Stimulated activated naive B cell treated with anti-CD40 and anti-IgM and Interleukin-4, amounts not matched to agents 10 μg/mL and 1 μg/mL and 100 μg/mL, for 72 hours (primary cell): ENCODE measurements at places on chromosomes 4 and X.
A peak's percentile ranks its signal among the peaks of the same experiment; 100 is the strongest.

- no peak for DNase-seq
Observed at GRCh38 chr4:87540146-87541058, 11.2 kb upstream of the SPARCL1 start.

GRCh38 chrX:40099055-40099958 lies 1.5 kb upstream of the BCOR start:
- DNase-seq: peak; percentile 50

DNA sequence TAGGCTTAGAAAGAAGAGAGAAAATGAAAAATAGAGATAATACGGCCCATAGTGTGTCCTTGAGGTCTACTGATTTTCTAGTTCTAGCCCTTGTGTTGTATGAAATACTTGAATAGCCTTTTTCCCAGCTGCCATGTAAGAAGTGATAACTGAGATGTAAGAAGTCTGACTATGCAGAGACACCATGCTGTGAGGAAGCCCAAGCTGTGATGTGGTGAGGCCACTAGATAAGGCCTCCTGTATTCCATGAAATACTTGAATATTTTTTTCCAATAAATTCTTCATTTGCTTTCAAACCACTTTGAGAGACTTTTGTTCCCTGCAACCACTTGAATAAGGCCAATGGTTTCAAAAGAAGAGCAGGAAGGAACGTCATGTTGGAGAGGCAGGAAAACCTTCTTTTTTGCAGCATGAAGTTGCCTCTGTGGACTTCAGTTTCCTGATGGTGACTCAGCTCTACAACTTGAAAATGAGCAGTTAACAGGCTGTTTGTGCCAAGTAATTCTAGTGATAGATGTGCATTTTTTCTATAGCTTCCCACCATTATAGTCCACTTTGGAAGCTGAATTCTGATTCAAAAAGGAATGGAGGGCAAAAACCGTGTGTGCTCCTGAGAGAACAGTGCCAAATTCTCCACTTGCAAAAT lies 25.5 kb upstream of the FAM9C start:
- no peak for DNase-seq

DNA sequence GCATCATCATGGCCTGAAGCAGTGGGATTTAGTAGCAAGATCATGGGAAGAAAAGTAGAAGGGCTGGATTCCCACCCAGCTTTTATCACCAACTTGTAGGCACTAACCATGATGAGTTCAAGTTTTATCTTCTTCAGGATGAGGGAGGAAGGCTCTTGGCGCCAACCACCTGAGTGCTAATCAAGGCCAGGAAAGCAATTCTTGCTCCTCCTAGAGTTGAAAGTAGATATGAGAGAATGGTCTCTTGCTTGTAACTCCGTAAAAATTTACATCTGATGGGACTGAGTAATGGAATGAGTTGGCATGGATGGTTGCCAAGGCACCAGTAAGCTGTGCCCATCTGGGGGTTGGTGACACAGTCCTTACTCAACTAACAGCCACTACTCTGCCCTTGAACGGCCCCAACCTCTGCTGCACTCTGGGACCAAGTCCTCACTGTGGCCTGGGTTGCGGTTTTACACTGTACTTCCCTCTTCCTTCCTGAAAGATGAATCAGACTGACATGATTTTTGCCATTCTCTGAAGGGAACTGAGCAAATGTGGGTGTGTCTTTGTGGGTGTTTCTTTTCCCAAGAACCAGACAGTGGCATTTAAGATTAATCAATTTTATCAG lies 39.4 kb upstream of the NDP start:
- peak; percentile 39 for DNase-seq

DNA sequence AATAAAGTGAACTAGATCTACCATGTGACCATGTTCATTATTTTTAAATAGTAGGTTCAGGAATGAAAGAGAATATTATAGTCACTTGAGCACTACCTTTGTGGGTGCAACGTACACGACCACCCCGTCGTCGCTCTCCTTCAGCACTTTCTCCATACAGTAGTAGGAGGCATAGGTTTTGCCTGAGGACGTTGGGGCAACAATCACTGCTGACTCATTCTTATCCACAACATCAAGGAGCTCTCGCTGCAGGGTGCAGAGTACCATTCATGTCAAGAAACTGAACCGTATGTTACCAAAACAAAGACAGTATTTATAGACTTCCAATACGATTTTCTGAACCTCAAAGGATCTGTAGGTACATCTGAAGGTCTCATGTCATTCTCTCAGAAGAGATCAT lies 44.7 kb downstream of the DDX60 start:
- DNase-seq: no peak

DNA sequence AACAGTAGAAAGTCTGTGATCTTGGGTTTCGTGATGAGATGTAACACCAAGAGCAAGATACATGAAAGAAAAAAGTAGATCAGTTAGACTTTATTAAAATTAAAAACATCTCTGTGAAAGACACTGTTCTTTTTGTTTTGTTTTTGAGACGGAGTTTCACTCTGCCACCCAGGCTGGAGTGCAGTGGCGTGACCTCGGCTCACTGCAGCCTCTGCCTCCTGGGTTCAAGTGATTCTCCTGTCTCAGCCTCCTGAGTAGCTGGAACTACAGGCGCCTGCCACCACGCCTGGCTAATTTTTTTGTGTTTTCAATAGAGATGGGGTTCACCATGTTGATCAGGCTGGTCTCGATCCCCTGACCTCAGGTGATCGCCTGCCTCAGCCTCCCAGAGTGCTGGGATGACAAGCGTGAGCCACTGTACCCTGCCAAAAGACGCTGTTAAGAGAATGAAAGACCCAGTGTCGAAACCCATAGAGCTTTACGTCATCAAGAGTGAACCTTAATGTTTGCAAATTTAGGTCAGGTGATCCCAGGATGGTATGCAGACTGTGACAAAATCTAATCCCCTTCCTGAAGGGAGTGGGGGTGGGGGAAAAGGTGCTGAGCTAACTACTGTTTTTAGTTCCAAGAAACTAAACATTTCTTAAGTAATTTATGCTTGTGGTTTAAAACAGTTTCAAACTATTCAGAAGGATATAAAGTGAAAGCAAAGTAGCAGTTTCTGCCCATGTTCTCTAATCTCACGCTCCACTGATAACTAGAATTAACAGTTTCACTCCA lies 8.0 kb downstream of the OFD1 start:
- peak; percentile 40 for DNase-seq

DNA sequence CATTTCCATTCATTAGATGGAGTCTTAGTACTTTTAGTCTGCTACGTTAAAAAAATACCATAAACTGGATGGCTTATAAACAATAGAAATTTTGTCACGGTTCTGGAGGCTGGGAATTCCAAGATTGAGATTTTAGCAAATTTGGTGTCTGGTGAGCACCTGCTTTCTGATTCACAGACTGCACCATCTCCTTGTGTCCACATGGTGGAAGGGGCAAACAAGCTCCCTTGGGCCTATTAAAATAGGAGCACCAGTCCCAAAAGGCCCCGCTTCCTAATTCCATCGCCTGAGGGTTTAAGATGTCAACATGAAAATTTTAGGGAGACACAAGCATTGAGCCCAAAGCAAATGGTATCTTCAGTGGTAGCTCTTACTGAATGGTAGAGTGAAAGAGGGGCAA lies 120.5 kb upstream of the MAP9 start:
- DNase-seq: no peak

- peak; percentile 23 for DNase-seq
Observed at GRCh38 chr4:121185960-121186359, 21.8 kb upstream of the TNIP3 start.

- no peak for DNase-seq
Observed at GRCh38 chr4:16415751-16416150, 189.5 kb upstream of the TAPT1 start.

GRCh38 chr4:7168106-7168505 lies 24.2 kb upstream of the SORCS2 start:
- no peak for DNase-seq

- DNase-seq: no peak
Observed at GRCh38 chr4:183284258-183284785, 35.8 kb downstream of the CLDN22 start.

- no peak for DNase-seq
Observed at GRCh38 chr4:2265113-2266110, 3.5 kb upstream of the MXD4 start.

GRCh38 chr4:8710416-8710815 lies 117.9 kb downstream of the CPZ start:
- DNase-seq: no peak

GRCh38 chr4:8685831-8686230 lies 93.3 kb downstream of the CPZ start:
- DNase-seq: no peak

GRCh38 chrX:152905081-152905420 lies 7.2 kb downstream of the ZNF185 start:
- no peak for DNase-seq

- DNase-seq: no peak
Observed at GRCh38 chr4:23038626-23039491, 346.1 kb downstream of the GBA3 start.

- DNase-seq: no peak
Observed at GRCh38 chr4:98609934-98610333, 48.5 kb downstream of the TSPAN5 start.

DNA sequence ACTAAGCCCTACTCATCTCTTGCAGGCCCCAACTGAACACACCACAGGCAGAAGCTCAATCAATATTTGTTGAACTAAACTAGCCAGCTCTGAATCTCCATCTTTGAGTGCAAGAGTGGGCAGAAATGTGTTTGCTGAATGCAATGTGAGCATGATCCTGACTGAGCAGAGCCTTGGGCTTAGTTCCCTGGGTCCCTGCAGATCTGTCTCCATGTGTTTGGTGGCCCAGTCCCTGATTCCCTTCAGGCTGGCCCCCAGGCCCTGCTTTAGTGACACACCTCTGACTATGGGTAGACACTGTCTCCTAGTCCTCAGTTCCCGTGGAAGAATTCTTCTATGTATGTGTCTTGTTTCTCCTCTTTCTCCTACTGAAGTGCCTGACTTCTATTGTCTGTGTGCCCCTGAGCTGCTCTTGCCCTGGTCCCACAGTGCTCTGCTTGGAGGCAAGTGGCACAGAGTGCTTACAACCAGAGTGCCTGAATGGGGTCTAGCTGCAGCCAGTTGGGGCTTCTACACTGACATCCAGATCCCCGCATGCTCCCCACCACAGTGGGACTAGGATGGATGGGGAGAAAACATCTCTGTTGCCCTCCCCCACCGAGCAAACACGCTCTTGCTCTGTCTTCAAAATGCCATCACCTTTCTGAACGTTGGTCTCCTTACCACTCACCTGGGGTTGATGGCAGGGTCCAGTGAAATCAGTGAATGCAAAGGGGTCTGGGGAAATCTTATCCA lies 9.3 kb downstream of the PJA1 start:
- no peak for DNase-seq

DNA sequence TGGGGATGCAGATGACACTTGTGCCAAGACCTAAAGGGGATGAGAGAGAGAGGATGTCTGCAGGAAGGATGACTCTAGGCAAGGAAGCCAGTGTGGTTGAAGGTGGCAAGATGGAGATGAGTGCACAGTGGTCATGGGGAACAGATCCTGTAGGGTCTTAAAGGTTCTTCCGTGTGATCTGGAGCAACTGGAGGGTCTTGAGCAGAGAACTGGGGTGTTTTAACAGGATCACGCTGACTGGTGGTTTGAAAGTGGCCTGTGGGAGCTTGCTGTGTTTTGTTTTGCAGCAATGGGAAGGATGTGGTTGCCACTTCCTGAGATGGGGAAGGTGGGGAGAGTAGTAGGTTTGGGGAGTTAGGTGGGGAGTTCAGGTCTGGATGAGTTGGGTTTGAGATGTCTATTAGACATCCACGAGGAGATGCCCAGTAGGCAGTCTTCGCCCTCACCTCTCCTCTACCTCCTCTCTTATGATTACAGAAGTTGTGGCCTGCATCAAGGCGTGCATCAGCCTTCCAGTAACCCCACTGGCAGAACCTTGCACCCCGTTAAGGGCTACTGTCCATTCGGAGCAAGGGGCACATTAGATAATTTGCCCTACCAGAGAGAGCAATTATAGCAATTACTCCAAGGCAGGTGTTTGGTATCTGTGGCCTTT lies 1.4 kb upstream of the STBD1 start:
- no peak for DNase-seq

- no peak for DNase-seq
Observed at GRCh38 chr4:79250887-79251286, 75.0 kb downstream of the NAA11 start.

DNA sequence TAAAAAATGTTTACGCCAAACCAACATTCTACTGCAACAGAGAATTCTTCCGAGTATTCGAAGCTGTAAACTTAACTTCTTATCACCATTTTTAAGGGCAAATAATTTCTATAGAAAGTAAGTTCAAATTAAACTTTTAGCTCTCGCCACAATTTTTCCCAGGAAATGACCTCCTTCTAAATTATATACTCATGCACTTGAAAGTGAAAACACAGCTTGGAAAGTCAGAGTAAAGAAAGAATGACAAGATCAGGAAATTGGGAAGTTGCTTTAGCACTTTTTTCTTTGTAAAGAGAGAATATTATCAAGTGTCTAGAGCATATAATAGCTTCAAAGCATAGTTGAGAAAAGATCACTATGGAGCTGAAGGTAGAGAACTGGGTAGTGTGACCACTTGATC lies 1.2 kb downstream of the CYBB start:
- DNase-seq: no peak

DNA sequence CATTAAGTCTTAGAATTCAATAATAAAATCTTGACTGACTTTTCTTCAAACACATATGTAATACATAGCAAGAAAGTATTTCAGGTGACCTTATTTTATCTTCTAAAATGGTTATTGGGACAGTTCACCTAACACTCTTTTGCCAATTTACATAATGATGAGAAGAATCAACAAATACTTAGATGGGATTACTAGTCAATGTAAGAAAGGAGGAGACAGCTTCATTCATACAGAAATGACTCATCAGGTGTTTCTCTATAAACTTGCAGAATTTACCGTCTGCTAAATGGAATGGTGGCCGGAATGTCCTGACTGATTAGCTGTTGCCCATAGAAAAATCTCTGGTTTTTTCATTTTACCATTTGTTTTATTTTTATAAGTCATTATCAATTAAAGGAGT lies 115.0 kb upstream of the ETNPPL start:
- no peak for DNase-seq

GRCh38 chrX:36573720-36574119 lies 434.4 kb upstream of the FAM47C start:
- DNase-seq: no peak

- no peak for DNase-seq
Observed at GRCh38 chr4:18401868-18402267, 380.3 kb upstream of the LCORL start.

- no peak for DNase-seq
Observed at GRCh38 chr4:11427121-11427996, 1.3 kb downstream of the HS3ST1 start.

GRCh38 chr4:56475917-56476316 lies 8.5 kb downstream of the SRP72 start:
- DNase-seq: no peak

DNA sequence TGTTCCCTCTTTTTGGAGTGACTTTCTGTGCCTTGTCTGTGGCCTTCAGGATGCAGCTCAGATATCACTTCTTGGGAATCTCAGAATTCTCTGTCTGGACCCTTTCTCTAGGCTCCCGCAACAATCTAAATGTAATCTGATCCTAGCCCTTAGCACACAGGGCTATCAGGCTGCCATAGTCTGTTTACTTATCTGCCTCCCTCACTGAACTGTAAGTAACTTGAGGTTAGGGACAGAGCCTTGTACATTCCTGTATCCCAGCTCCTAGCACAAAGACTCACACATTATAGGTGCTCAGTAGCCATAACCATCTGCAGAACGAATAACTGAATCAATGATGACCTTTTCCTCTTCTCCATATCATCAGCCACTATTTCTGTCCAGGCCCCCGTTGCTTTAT lies 69.5 kb downstream of the RTL9 start:
- DNase-seq: no peak
